ENCODE measurements at places on chromosomes 12 and 14. TPM values are rescaled to one million over a fixed set of nuclear protein-coding genes. Genes with fewer than 3 reads are reported as not detected.

Gene TMEM132C
- 15.7 TPM for total RNA-seq

Gene MARCHF9
- total RNA-seq, result 6.9 TPM

Gene RD3L
- not detected for total RNA-seq

Gene EML5
- 4.3 TPM for total RNA-seq

Gene LRP1-AS
- not detected for total RNA-seq

Gene SIX6
- not detected for total RNA-seq

Gene DLGAP5
- 0.15 TPM for total RNA-seq

Gene PPP1R36
- 2.3 TPM for total RNA-seq

Gene CLEC1B
- total RNA-seq, result not detected

Gene IL26
- not detected for total RNA-seq

Gene CRADD
- 49.8 TPM for total RNA-seq

Gene TAS2R50
- total RNA-seq, result 4.0 TPM

Gene DEGS2
- 12.0 TPM for total RNA-seq

Gene DPF3
- 0.32 TPM for total RNA-seq
